ENCODE measurements at places on chromosomes 7 and 10.

GRCh38 chr7:387132-388022, 97.4 kb downstream of the FOXL3 start:
- no peak for DNase-seq

DNA sequence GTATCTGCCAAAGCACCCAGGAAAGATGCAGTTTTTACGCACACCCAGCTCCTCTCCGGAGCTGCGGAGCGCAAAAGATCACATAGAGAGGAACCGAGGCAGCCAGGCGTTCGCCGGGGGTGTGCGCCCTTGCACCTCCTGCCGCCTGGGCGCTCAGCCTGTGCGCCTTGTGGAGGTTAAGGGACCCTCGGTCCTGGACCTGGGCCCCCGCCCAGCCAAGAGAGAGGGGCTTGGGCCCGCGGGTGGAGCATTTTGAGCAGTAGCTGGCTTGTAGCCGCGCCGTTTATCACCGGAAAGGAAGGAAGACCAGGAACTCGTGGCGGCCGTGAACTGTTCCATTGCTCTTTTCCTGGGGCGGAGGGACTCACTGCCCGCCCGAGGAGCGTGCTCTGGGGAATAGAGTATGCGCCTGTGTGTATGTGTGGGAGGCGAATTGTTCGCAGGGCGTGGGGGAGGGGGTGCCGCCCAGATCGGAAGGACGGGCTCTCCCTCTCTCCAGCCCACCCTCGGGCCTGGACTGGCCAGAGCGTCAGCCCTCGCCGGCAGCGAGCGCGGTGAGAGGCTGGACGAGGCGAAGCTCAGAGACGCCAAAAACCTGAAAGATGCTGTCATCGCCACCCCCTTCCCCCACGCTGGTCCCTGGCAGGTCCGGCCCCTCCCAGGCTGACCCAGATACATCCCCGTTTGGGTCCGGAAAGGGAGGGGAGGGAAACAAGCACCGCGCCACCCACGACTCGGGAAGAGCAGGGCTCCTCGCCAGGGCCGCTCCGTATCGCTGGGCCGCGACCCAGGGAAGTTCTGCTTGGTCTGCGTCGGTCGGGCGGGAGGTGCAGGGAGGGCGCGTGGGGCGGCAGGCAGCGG, 1.2 kb upstream of the WNT2 start:
- no peak for DNase-seq

DNA sequence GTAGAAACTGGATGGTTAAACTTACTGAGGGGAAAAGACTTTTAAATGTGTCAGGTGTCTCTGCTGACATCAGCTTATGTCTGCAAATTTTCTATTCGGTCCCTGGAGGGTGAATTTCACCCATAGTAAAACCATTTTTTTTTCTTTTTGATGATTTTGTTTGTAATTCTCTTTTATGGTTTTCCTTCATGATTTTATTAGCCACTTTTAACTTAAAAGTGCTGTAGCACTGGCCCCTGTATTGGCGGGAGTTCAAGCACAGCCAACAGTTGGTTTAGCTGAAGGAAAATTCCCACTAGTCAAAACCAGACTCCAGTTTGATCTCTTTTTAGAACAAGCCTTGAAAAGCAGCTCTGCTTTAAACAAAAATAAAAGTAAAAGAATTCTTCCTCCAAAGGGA, 5.0 kb upstream of the ITGA8 start:
- no peak for DNase-seq

DNA sequence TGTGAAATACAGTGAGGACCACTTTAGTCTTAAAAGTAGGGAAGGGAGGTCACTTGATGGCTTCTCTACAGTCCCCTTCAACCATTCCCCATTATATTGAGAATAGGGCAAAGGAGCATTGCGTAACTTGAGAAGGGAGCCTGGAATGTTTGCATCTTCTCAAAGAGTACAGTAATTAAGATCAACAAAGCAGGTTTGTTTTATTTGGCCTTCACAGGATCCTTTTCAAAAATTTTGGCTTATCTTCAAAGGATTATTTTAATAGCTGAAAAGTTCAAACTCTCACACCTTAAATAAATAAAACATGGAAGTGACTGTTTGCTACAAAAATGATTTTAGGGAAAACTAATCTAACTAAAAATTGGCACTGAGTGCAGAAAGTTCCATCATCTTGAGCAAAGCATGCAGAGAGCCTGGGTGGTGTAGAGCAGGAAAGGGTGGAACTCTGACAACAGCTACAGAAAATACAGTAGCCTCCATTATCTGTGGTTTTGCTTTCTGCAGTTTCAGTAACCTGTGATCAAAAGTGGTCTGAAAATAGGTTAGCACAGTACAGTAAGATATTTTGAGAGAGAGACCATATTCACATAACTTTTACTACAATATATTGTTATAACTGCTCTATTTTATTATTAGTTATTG, 214.0 kb downstream of the MDFIC start:
- DNase-seq: no peak

- no peak for DNase-seq
These were observed 206.3 kb upstream of the FZD8 start for GRCh38 chr10:35848412-35848811.

DNA sequence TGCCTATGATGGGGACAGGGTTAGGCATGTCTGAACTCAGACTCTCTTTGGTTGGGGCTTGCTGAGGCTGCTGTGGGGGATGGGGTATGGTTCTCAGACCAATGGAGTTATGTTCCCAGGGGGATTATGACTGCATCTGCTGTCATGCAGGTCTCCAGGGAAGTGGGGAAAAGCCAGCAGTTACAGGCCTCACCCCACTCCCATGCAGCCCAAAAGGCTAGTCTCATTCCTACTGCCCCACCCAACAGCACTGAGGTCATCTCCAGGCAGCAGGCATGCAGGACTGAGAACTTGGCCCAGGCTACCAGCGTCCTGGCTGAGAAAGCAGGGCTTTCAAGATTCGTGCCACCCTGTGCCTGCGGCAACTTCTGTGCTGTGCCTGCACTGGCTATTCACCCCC, 373.3 kb downstream of the HTR7 start:
- no peak for DNase-seq

- no peak for DNase-seq
These were observed 171.4 kb upstream of the INHBA start for GRCh38 chr7:41874201-41874785.

DNA sequence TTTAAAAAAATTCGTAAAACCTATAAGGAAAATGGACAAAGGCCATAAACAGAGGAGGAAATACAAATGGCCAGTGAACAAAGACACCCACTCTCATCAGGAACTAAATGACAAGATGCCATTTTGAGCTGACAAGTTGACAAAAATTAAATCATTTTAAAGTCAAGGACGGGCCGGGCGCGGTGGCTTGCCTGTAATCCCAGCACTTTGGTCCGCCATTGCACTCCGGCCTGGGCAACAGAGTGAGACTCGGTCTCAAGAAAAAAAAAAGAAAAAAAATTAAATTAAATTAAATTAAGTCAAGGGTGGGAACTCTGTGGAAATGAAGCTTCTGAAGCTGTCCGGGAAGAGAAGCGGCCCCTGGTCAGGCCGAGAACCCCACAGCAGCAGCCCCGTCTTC, 1.2 kb upstream of the NOM1 start:
- no peak for DNase-seq

DNA sequence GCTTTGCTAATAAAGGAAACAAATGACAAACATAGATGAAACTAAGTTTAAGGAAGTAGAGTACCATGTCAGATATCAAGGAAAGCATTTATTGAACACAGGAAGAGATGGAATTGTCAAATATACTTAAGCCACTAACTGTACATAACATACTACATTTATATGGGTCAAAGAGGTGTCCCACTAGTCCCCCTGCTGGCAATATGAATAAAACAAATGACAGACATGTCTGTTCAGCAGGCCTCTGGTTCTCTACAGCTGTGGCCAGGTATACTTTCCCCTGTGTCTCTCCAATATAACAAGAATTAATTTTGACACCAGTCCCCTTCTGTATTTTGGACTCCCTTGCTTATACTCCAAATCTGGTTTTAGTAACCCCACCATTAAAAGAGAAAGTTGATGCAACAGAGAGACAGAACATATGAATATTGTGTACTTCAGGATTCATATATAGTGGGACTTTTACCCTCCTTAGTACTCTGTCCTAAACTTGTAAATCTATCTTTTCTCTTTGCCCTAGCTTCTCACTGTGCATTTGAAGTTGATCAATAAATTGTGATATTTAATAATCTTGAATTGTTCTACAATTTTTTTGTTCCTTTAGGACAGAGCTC, 42.9 kb downstream of the CD36 start:
- no peak for DNase-seq

DNA sequence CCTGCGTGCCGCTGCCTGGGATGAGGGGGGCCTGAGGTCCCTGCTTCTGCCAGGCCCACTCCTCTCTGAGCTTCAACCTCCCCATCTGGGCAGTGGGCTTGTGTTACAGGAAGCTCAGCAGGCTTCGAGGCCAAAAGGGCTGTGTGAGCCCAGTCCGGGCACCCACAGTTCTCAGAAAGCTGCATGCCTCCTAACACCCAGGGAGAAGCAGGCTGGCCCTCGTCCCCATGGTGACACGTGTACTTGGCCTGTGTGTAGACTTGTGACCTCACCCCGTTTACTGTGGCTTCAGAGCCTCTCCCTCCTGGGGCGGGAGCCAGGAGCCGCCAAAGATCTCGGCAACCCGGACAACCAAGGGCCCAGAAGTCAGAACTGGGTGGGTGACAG, 2.2 kb upstream of the GRIFIN start:
- no peak for DNase-seq

DNA sequence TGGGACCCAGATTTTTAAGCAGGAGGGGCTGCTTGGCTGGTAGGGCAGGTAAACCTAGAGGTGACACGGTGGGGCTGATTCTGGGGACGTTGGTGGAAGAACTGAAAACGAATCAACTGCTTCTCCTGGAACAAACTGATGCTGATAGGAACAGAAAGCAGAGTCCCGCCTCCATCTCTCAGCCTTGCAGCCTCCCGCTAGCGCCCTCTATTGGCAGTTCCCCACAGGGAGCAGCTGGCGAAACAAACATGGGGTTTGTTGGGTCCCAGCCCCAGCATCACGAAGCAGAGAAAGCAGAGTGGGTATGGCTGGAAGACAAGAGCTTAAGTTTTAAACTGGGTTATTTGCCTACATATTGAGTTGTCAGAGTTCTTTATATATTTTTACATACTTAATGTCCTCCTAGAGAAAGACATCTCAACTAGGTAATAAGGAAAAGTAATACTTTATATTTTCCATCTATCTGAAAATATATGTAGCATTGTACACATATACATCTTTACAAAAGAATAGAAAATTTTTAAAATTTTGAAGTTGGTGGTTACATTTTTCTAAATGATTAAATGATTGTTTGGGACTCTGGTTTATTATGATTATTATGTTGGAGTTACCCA, 42.3 kb upstream of the FOXI2 start:
- DNase-seq: no peak

GRCh38 chr7:22425361-22425760, 68.4 kb upstream of the RAPGEF5 start:
- no peak for DNase-seq

- DNase-seq: no peak
These were observed 70.2 kb downstream of the PRTFDC1 start for GRCh38 chr10:24882047-24882698.

GRCh38 chr10:17479822-17480221, 25.4 kb upstream of the ST8SIA6 start:
- no peak for DNase-seq

DNA sequence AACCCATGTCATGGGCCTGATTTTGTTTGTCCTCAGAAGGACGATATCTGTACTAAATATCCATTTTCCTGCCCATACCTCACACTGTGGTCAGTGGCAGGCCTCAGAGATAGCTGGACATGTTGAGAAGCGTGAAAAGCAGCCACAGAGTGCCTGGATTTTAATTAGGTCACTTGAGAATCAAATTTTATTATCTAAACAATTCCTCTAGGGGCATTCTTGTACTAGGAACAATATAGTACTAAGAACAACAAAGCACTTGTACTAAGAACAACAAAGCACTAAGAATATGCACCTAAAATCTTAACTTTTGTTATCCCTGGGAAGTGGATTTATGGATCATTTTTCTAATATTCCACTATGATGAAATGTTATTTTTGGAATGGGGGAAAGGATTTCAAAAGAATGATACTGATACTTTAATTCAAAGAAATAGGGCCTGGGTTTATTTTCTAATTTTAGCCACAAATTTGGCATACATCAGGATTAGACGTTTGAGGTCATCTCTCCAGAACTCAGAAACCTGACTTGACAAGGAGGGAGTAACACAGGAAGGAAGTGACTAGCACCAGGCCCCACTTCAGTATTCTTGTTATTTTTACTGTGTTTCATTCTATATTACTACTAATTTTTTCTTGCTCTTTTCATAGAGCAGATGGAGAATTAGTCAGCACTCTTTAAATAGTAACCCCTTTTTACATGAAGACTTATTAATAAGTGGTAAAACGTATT, 112.2 kb downstream of the EXOC4 start:
- no peak for DNase-seq

DNA sequence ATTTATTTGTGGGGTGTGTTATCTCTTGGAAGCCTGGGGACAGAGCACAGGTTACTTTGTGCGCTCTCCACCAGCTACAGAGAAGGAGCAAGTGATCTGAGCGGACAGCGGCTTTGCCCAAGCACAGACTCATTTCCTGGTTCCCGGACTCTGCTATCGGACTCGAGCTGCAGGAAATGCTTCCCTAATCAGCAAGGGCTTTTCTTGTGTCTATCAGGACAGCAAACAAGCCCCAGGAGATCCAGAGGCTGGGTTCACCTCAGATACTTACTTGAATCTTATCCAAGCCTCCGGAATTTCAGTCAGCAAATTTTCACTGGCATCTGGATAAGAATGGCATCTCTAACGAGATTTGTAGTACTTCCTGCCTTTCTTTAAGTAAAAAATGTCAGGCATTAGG, 27.8 kb downstream of the MRC1 start:
- no peak for DNase-seq

DNA sequence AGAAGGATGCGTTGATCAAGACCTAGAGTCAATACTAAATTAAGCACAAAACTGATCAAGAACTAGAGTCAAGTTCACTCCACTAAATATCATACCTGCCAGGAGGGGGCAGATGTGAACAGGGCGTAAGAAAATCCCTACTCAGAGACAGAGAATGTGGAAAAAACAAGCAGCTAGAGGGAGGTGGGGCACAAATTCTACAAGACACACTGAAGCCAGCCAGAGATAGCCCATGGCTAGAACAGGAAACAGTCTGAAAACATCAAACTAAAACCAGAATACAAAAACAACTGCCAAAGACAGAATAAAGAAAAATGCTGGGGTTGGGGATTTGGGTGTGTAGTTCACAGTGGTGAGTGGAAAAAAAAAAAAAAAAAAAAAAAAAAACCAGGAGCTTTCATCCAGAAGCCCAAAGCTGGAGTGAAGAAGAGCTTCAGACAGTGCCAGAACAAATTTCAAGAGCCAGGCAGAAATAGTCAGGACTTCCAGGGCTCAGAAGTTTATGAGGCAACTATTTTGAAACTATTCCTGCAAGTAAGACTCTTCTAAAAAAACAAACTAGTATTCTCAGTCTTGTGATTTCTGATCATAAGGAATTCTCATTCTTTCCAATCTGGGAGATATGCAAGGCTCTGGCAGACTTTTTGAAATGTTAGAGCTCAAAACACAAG, 118.3 kb downstream of the CCDC71L start:
- no peak for DNase-seq

GRCh38 chr10:124313374-124313773, 105.3 kb downstream of the OAT start:
- DNase-seq: no peak
